Left lung (tissue), 14 donors: ENCODE measurements at places on chromosomes 13 and 19. TPM values are rescaled to one million over a fixed set of nuclear protein-coding genes. Genes with fewer than 3 reads are reported as not detected.

ICAM4 gene
- polyA plus RNA-seq: 15.6 TPM

MAP4K1 gene
- polyA plus RNA-seq: 3.7 TPM

ZNF569 gene
- polyA plus RNA-seq: 11.3 TPM

- DNase-seq: peak; percentile 95
These were observed at the start of gene CHAMP1 for GRCh38 chr13:114314074-114314912. Gene CHAMP1 (plus strand): TSS chr13:114314503. CDS start chr13:114323843, 9,340 bp downstream.

- no peak for DNase-seq
These were observed 9.6 kb downstream of the PLIN4 start for GRCh38 chr19:4508698-4509097.

GRCh38 chr19:38194061-38194701 is 29.8 kb downstream of the DPF1 start:
- no peak for DNase-seq

DNA sequence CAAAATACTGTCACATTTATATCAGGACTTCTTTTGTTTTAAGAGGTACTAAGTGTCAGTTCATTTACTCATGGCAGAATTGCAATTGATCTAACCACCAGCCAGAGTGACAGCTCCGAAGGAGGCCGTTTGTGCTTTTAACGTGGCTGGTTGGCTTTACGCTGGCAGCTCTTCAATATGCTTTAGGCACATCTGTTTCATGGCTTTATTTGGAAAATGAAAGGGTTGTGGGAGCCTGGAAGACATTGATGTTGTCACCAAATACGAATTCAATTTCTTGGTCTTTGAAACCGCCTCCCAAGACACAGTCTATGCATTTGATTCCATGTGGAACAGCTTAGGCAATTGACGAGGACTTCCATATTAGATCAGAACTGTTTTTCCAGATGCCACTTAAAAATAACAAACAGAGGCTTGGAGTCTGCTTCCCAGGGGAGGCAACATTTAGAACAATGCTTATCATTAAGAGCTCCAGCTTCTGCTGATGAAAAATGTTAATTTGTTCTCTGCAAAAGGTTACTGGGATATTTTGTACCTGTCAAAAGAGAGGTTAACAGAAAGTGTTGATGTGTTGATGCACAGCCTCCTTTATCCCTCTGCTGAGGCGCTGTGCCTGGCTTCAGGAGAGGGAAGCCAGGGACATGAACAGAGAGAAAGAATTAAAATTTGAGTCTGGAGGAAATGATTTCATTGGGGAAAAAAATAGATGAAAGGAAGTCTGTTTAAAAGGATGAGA is 64.0 kb upstream of the TNFRSF19 start:
- DNase-seq: no peak

- DNase-seq: no peak
These were observed 78.0 kb downstream of the ATP11A start for GRCh38 chr13:112767506-112768471.

GRCh38 chr13:37418490-37418889 is 180.1 kb downstream of the POSTN start:
- DNase-seq: no peak

VSIG10L gene
- 3.5 TPM for polyA plus RNA-seq

- DNase-seq: no peak
These were observed 18.6 kb upstream of the POSTN start for GRCh38 chr13:37617173-37617572.

GRCh38 chr19:13952931-13953531 is 722 bp downstream of the DCAF15 start:
- DNase-seq: no peak

GRCh38 chr19:18397242-18398202 is at the start of gene LRRC25:
Gene LRRC25 (minus strand): TSS chr19:18397622. CDS start chr19:18396963, 659 bp downstream.
- peak; percentile 84 for DNase-seq

DNA sequence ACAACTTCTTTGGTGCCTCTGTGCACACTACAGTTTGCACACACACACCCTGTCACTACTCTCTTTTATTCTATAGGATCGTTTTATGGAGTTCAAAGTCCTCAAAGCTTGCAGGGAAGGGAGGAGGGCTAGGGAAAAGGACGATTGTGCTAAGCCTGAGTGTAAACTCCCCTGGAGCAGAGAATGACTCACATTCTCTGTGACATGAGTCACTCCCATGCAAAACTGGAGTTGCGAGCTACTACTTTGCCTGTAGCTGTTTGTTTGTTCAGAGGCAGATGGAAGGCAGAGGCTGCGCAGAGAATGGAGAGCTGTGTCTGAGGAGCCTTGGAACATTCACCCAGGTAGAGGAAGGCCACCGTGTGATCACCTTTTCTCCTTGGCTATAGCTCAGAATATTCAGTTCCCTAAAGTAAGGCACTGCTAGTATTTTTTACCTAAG is 80.5 kb upstream of the MBNL2 start:
- DNase-seq: no peak

- no peak for DNase-seq
These were observed 240.2 kb upstream of the MAB21L1 start for GRCh38 chr13:35716729-35717128.

- DNase-seq: no peak
These were observed 961 bp upstream of the URI1 start for GRCh38 chr19:29940971-29941585.

DNA sequence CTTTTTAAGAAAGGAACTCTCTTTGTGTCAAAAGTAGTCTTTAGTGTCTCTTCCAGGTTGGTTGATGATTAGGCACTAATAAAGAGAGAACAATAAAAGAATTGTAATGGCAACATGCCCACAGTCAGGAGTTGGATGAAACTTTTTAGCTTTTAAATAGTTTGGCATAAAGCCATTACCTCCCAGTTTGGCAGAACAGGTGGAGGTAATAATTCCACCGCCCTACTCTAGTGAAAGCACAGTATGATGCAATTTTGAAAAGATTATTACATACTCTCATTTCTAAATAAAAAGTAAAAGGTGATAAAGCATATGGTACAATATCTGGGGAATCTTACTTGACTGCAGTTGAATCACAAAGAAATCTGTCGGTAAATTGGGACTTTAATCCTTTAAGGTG is 497.6 kb downstream of the SUCLA2 start:
- DNase-seq: no peak

DNA sequence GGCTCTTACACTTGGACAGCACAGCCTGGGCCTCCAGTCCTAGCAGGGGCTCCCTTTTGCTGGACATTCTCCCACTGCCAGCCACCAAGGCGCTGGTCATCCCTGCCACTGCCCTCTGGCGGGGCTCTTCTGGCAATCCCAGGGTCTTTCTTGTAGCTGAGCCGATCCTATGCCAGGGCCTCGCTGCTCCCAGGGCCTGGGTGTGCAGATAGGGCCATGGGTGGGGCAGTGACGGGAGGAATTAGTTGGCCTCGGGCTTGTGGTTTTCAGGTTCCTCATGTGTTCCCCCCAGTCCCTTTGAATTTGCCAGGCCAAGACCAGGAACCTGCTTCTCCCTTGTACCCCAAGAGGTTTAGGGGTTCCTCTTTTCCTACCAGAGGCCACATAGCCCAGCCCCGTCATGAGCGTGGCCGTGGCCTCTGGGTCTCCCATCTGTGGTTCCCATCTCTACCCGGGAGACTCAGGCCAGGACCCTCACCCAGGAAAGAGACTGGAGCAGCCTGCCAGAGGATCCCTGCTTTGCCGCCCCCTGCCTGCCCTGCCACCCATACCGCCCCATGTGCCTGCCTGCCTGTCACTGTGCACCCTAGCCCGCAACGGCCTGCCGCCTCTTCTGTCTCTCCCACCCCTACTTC is 26.2 kb downstream of the TMED1 start:
- DNase-seq: no peak
